ENCODE measurements at places on chromosomes 5 and 9.

- no peak for DNase-seq
Measured at GRCh38 chr5:139454568-139455290, 7.8 kb downstream of the ECSCR start.

GRCh38 chr9:134647359-134648080 is 5.9 kb downstream of the COL5A1 start:
- DNase-seq, result no peak

DNA sequence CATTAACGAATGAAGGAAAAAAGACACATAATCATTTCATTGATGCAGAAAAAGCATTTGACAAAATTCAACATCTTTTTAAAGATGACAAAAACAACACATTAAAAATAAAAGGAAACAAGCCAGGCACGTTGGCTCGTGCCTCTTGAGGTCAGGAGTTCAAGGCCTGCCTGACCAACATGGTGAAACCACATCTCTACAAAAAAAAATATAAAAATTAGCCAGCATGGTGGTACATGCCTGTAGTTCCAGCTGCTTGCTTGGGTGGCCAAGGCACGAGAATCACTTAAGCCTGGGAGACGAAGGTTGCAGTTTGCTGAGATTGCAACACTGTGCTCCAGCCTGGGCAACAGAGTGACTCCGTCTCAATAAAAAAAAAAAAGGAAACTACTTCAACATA is 77.0 kb downstream of the ERCC6L2 start:
- DNase-seq, result no peak

- no peak for DNase-seq
Measured at GRCh38 chr9:6887051-6887450, 129.3 kb downstream of the KDM4C start.

DNA sequence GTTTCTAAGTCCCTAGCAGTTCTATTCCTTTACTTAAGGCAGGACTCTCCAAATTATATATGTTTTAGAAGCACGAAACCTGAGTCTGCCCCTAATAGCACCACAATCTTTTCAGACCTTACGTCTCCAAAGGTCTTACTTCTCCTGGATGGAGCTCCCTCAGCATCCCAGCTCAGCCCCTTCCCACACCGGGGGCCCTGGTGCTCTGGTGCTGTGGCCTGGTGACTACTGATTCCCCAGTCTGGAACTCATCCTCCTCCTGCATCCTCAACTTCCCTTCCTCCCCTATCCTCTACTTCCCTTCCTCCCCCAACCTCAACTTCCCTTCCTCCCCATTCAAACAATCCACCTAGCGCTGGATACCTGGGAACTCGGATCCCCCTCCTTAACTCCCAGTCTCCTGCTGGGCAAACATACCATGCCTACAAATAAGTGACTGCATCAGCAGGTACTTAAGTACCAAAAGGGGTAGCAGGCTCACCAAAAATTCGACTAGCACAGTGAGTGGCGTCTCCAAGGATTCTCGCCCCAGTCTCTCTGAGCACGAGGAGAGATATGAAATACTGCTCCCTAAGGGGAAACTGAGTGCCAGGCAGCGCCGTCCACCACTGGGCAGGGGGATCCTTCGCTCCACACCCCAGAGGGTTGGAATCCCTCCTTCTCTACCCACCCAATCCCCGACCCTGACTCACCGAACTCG is 831 bp downstream of the IGFBPL1 start:
- no peak for DNase-seq

DNA sequence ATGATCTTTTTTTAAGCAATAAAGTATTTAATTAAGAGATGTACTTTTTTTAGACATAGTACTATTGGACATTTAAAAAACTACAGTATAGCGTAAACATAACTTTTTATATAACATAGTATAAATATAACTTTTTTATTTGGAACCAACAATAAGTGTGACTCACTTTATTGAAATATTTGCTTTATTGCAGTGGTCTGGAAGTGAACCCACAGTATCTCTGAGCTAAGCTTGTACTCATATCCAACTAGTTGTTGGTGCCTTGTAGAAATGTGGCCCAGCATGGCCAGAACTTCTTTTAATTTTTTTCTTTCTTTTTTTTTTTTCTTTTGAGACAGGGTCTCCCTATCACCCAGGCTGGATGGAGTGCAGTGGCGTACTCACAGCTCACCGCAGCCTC is 61.5 kb upstream of the GALNT10 start:
- DNase-seq, result no peak

DNA sequence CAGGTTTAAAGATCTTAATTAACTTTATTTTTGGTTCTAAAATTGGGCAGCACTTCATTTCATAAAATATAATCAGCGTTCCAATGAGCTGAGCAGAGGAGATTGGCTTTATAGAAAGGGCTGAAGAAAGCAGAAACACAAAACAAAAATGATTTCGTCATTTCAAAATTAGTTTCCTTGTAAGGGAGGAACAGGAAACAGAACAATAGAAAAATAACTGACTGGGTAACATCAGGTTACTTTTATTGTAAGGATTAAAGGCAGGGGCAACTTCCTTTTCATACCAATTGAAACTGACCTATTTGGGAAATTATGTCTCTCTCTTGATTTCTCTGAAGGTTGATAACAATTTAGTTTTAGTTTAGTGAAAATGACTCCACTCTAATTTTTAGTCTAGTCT is 157.1 kb downstream of the ATP10B start:
- DNase-seq, result no peak

DNA sequence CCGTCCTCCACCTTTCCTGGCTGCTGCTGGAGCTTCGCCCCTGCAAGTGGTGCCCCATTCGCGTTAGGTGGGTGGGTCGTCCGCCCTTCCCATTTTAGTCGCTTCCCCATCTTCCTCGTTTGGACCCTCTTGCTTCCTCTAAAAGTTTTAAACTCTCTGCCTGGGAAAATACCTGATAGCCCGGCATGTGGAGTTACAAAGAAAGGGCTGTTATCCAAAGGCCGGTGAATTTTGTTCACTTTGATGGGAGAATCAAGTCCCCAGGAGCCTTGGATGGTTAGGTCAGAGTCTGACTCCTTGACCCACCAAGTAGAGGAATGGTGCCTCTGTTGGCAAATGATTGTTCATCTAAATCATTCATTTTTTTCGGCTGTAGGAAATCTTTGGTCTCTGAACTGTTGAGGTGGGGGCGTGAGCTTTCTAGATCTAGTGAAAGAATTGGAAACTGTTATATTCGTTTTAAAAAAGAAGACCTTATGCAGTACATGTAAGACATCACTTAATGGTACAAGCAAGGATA is 29.5 kb upstream of the APC start:
- DNase-seq, result no peak

DNA sequence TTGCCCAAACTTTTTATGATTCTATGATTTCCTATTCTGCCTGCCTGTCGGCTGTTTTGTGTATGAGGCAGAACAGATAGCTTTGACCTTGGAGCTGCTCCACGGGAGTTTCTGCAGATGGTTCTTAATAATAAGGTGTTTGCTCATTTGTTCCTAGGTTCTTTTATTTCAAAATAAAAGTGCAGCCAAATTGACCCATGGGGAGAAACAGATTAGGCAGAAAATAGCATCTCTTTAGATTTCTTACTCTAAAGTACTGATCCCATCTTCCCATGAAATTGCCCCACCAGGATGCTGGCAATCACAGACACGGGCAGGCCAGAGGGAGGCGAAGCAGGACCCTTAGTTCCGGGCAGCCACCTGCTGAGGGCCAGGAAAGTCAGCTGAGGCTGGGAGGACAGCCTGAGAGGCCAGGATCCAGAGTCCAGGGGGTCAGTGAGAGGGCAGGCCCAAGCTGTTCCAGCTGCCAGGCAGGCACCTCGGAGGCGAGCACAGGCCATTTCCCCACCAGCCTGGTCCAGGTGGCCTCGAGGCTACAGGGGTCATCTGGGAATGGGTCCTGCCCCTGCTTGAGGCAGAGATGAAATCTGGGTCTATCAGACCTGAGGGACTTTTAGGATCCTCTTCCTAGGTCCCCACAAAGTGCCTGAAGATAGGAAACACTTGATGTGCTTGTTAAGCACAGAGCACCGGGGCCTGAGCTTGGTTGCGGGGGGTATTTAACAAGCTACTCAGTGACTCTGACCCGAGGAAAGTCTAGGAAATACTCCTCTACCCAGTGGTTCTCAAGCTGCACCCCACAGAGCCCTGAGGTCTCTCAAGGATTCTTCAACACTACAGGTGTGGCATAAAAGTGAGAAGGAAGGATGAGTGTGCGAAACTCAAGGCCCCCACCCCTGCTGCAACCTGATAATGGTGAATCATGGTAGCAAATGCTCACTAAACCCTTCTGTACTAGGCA is 145.4 kb downstream of the CMYA5 start:
- DNase-seq, result no peak

- no peak for DNase-seq
Measured at GRCh38 chr5:154349626-154350264, 96.1 kb upstream of the SAP30L start.

GRCh38 chr5:35244171-35244570 is 13.9 kb upstream of the PRLR start:
- DNase-seq, result no peak
